ENCODE measurements at places on chromosomes 5 and 9. TPM values are rescaled to one million over a fixed set of nuclear protein-coding genes. Genes with fewer than 3 reads are reported as not detected.

Gene CNTNAP3B
- 11.2 TPM for total RNA-seq

Gene THOC3
- total RNA-seq, result 18.9 TPM

Gene C8G
- total RNA-seq, result not detected

- DNase-seq, result no peak
Observed at GRCh38 chr5:123265551-123265950, 157.7 kb downstream of the CEP120 start.

DNA sequence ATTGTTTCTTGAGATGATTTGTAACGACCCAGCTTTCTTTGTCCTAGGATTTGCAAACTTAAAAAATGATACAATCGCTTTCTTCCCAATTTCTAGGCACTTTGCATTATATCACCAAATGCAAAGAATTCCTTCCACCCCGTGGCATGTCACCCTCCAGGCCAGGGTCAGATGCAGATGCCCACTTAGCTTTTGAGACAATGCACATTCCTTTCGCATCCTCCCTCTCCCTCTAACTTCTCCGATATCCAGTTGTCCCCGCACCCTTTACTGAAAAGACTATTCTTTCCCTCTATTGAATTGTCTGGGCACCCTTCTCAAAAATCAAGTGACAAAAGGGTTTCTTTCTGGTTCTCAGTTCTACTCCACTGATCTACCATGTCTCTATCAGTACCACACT is 17.3 kb downstream of the RNF130 start:
- no peak for DNase-seq

DNA sequence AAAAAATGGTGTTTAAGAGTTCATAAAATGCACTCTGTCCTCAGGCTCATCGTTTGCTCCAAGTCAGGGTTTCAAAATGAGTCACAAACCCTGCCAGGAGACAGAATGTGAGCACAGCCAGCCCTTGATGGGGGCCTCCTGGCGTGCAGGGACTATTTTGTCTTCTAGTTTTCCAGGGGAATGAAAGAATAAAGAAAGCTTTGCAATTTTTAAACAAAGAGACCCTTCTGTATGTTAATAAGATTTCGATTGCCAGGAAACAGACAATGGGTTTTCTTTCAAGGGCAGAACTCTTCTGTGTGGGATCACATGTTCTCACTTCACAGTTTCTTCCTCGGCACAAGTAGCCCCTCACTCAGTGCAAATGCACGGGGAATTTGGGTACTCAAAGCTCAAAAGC is 121.4 kb upstream of the C6 start:
- DNase-seq, result no peak

DNA sequence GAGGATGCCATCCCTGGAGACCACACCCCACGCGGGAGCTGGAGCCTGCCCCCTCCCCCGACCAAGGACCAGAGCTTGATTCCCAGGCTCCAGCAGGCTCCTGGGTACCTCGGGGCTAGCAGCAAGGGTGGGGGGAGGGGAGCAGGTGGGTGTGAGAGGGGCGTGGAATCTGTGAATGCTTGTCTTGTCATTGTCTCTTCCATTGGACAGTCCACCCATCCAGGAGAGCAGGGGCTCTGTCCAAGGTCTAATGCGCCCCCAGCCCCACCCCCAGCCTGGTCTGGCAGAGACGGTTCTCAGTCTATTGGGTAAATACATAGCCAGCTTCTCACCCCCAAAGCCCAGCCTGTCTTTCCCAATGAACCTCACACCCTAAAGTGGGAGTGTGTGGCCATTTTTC is 22.8 kb downstream of the URM1 start:
- no peak for DNase-seq

- no peak for DNase-seq
Observed at GRCh38 chr5:126359884-126360283, 63.3 kb upstream of the GRAMD2B start.

- peak; percentile 78 for DNase-seq
Observed at GRCh38 chr5:6812800-6813731, 99.8 kb downstream of the TENT4A start.

DNA sequence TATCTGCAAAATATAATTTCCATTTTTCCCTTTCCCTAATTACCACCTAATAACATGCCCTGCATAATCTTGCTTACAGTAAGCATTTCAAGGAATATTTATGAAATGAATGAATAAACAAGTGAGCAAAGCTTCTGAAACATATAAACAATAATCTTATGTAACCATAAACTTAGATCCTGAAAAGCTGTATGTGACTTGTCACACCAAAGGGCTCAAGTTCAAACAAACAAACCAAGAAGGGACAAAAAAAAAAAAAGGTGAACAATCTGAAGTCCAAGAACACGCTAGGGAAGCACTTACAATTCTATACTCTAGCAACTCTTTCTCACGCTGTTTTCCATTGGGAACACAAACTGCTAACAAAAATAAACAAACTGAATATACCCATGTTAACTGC is 36.3 kb downstream of the PLPP1 start:
- DNase-seq, result no peak

GRCh38 chr9:91500509-91501014 is 76.9 kb upstream of the NFIL3 start:
- DNase-seq, result no peak

GRCh38 chr9:122158202-122158601 is 1.4 kb downstream of the NDUFA8 start:
- DNase-seq, result peak; percentile 58

GRCh38 chr9:135927195-135928013 is 20.1 kb upstream of the CAMSAP1 start:
- no peak for DNase-seq

GRCh38 chr5:173736374-173736773 is 119.9 kb upstream of the BOD1 start:
- DNase-seq, result no peak

- DNase-seq, result no peak
Observed at GRCh38 chr5:17233488-17233887, 16.1 kb downstream of the BASP1 start.

DNA sequence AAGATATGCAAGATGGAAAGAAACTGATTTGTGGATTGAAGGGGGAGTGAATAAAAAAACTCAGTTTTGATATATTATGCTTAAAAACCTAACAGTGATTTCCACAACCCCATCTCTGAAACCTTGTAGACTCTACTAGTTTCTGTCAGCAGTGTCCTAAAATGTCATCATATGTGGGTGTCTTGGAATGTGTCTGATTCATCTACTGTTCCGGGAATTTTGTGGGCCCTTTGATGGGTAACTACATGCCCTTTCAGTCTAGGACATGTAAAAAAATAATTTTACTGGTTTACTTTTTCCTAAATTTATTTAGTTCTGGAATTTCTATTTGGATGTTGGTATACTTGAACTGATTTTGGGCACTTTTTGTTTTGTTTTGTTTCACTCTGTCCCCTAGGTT is 118.9 kb upstream of the NMUR2 start:
- DNase-seq, result no peak

- DNase-seq, result no peak
Observed at GRCh38 chr5:80437326-80437725, 29.5 kb downstream of the ZFYVE16 start.
